Stimulated activated CD4-positive, alpha-beta T cell treated with anti-CD3 and anti-CD28 coated beads, Interleukin-2, amount 100 ng/mL, for 48 hours (primary cell): ENCODE measurements at places on chromosomes 16 and 17.

DNA sequence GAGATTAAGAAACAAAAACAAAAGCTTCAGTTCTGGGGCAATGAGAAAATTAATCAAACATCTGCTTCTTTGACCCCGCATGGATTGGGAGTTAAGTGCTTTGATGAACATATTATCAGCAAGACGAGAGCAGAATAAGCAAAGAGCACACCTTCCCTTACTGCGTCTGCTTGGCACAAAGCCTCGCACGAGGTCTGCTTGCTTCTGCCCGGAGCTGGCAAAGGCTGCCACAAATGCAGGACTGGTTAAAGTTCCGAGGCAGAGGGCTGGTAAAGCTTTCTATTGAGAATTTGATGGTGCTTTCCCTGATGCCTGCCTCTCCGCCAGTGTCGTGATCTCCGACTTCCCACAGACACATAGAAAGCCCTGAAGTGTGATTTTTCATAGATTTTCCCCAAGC is 17.0 kb downstream of the VAT1L start:
- no peak for DNase-seq

DNA sequence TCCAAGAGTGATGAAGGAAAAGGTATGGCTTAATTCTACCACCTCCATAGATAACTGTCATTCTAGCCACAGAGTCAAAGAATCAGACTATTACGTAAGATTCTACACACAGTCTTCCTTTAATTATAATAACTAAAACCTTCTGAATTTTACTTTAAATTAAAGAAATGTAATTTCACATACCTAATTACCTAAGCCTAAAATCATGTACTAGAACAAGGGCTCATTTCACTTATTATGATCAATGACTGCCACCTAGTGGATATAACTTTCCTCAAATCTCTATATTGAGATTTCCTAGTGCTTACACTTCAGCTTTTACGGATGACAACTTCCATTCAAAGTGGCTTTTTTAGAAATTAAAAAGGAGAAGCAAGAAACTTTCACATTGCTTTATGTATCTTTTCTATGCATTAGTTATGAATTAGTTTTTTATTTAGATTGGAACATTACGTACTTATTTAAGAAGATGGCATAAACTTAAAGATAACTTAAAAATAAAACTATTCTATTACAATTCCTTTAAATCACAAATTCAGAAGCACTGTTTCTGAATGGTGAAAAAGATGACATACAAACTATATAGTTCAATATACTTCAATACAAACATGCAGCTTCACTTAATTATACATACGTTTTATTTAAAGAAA is 18.2 kb upstream of the ABCA10 start:
- no peak for DNase-seq

DNA sequence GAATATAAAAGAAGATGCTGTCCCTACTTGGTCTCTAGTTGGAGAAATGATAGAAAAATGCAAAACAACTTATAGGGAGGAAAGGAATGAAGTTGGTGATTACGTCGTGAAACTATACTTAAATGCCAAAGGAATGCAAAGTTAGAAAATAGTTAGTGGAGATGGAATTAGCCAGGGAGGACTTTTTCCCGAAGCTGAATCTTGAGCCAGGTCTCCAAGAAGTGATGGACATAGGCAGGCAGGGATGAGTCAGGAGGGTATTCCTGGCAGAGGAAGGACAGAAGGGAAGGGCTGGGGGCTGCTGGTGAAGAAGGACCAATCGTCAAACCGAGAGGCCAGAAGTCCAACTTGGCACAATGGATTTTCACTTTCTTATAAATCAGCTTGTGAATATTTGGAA is 1.8 kb downstream of the SNTB2 start:
- no peak for DNase-seq

DNA sequence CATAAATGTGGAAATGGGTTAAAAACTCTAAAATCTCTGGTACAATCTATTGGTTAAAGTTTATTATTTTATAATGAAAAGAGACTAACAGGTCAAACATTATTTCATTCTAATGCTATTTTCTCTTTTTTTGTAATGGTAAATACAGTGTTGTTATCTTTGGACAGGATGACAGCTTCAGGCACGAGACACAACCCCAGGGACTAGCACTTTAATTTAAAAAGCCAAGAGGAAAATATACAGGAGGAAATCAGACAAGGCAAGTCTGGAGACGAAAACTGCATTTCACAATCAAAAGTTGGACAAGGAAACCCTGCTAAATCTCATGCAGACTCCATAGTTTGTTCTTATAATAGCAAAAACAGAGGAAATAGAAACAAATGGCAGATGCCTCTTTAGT is 589.1 kb upstream of the CDH8 start:
- DNase-seq, result no peak

- no peak for DNase-seq
Measured at GRCh38 chr16:15556130-15556529, 86.8 kb downstream of the MARF1 start.

GRCh38 chr17:33814852-33815251 is 440.2 kb upstream of the CCL2 start:
- DNase-seq, result no peak

DNA sequence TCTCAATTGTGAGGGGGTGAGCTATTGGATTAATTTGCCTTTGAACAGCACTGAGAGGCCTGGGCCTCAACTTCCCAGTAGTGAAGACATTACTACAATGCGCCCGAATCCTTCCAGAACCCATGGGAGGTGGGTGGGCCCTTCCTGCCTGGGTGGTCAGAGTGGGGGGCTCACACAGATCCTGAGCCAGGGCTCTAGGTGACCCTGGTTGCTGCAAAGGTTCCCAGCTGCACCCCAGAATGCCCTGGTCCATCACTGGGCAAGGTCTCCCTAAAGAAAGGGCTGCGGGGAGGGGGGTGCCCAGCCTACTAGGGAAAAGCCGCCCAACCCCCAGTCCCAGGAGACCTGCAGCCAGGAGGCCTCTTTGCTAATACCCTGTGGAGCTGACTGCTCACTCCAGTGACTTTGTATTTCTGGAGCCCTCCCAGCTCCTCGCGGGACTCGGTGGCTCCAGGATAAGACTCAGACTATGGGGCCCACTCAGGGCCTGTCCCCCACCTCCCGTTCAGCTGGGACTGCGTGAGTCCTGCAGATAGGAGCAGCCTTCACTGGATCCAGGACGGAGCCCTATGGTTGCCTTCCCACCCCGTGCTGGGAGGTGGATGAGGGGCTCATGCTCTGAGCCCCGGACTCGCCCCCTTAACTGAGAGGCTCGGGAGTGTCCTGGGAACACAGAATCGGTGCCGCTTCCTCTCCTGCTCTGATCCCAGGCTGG is 40.2 kb downstream of the SLC7A5 start:
- no peak for DNase-seq

DNA sequence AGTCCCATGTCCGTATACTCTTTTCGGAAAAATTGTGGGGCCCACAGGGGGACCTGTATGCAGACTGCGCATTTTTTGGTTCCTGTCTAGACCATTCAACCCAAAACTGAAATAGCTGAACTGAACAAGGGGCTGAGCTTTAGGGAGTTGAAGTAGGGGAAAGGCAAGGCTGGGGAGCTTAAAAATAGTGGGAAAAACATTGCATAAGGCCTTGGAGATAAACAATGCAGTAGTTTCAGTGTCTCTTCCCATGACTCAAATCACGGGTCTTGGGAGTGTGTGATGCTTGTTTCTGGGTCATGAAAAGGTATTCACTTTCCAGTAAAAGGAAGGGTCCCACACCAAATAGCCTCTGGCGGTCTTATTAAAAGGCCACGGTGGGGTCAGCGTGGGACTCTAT is 402.8 kb upstream of the SALL1 start:
- DNase-seq, result no peak

- DNase-seq, result no peak
Measured at GRCh38 chr16:56812884-56813283, 52.1 kb upstream of the SLC12A3 start.

- no peak for DNase-seq
Measured at GRCh38 chr17:79331492-79331891, 256.9 kb downstream of the ENGASE start.

GRCh38 chr16:75377729-75378386 is 55.4 kb downstream of the CFDP1 start:
- no peak for DNase-seq

- DNase-seq, result no peak
Measured at GRCh38 chr17:8188263-8188839, 1.6 kb downstream of the BORCS6 start.

- DNase-seq, result no peak
Measured at GRCh38 chr16:191831-192230, 11.6 kb downstream of the HBQ1 start.

GRCh38 chr16:50173316-50173715 is 20.2 kb downstream of the TENT4B start:
- no peak for DNase-seq

GRCh38 chr16:80500116-80500859 is 40.5 kb upstream of the DYNLRB2 start:
- no peak for DNase-seq

DNA sequence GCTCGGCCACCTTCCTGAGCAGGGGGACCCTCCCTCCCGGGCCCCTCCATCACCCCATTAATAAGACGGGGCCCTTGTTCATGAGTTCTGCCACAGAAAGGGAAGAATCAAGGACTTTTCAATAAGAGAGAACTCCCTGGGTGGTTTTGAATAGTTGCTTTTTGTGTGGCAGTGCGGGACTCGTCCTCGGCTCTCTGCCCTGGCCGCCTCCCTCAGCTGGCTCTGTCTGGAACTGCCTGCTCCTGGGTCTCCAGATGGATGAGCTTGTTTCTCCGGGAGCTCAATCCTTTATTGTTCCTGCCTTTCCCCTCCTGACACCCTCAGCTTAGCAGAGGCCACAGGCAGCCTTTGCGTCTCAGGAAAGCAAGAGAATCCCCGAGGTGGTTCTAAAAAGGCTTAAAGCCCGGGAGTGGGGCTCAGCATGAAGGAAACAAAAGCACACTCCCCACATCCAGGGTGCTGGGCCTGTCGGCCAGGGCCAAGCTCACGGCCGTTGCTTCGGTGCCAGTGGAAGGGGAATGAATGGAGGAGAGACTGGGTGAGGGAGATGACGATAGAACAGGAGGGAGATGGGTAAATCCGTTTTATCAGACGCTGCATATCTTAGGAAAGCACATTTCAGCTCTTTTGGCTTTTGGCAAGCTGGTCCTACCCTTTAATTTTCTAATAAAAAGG is 60.2 kb downstream of the RAI1 start:
- DNase-seq, result no peak

DNA sequence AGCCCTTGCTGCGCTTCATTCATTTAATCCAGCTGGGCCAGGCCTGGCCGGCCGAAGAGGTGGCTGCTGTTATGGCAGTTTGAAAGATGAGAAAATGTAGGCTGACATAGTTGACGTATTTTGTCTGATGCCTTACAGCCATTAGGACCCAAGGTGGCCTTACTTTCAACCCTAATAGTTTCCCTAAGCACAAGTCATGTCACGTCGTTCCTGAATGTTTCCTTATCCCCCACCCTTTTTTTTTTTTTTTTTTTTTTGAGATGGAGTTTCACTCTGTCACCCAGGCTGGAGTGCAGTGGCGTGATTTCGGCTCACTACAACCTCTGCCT is 307 bp upstream of the GOT2 start:
- no peak for DNase-seq

DNA sequence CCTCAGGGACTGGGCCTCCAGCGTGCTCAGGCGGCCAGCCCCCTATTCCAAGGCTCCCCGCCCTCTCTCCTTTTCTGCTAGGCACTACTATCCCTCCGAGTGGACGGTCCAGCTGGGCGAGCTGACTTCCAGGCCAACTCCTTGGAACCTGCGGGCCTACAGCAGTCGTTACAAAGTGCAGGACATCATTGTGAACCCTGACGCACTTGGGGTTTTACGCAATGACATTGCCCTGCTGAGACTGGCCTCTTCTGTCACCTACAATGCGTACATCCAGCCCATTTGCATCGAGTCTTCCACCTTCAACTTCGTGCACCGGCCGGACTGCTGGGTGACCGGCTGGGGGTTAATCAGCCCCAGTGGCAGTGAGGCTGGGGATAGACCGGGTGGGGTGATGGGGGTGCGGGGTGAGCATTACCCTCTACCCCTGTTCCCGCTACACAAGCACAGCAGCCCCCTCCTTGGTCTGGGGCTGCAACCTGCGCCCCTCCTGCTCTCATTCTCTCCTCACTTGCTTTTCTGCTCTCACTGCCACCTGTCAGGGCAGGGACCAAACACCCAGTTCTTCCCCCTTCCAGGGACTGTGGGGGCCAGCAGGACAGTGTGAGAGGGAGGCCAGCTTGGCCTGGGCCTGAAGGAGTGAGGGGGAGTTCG is 1.1 kb downstream of the PRSS41 start:
- no peak for DNase-seq

- peak; percentile 34 for DNase-seq
Measured at GRCh38 chr16:67939507-67940445, 3.1 kb upstream of the PSMB10 start.

- DNase-seq, result no peak
Measured at GRCh38 chr17:82055023-82055964, 3.6 kb downstream of the GPS1 start.

GRCh38 chr16:7405166-7405565 is 72.5 kb downstream of the RBFOX1 start:
- DNase-seq, result no peak

DNA sequence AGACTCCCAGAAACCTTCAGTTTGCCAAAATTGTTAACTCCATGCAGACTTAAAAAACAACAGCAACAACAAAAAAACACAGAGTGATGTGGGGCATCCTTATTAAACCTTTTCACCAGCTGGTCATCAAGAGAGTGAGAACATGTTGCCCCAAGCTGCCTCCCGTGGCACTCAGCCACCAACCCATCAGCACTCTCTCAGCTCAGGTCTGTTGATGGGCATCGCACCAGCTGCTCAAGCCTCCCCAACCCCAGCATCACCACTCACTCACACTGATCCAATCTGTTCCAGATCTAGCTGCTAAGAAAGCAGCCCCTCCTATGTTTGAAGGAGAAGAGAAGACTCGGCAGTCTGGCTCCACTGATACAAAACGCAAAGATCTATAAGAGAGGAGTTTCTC is 46.8 kb downstream of the SLC39A11 start:
- no peak for DNase-seq

- DNase-seq, result no peak
Measured at GRCh38 chr16:2974319-2975056, 5.3 kb downstream of the PAQR4 start.

- DNase-seq, result no peak
Measured at GRCh38 chr16:49414671-49415070, 41.1 kb downstream of the C16orf78 start.

DNA sequence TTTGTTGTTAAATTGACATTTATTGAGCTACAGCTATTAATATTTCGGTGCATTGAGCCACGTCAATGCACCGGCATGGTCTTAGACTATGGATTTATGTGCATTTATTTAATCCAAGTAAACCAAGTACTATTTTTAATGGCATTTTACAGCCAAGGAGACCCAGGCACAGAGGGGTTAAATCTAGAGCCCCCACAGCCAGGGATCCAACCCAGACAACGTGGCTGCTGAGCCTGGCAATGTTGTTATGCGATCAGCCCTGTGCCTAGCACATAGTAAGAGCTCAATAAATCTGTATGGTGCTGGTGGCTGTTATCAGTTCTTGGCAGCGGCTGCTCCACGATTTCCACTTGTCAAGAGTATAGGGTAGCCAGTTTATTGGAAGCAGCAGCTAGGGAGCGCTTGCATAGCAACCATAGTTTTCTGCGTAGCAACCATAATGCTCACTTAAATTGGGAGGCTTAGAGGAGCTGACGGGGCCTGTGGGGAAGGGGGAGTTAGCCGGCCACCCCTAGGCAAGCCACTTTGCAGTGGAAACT is 541 bp upstream of the RBBP6 start:
- no peak for DNase-seq
